ENCODE measurements at places on chromosomes 5 and 9.

GRCh38 chr5:637581-638450 lies 25.7 kb downstream of the CEP72 start:
- DNase-seq = no peak

DNA sequence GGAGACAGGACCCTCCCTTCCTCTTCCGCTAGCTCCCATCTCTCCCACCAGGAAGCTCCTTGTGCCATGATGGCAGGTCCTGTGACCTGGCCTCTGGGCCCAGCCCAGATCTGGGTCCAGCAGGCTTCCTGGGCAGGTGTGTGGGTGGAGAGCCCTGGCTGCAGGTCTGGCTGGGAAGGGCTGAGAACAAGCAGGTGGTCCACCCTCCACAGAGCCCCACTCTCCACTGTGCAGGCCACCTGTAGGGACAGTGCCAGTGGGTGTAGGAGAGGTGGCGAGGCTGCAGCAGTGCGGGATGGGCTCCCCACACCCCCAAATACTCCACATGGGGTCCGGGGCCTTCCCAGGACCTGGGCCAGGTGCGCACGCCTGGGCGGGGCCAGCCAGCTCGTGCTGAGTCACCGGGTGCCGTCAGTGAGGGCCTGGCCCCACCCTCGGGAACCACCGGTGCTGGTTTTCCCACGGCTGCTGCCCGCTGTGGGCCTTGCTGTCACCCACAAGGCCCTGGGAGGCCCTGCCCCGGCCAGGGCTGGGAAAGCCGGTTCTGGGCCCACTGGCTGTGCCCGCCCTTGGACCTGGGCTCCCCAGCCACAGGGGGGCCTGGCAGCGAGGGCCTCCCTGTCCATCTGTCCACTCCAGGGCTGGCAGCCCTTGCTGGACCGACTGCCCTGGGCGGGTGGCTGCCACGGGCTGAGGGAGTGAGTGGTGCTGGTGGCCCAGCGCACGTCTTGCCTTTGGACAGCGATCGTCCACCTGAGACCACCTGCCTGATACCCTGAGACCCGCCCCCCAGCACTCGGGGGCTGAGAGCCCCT lies 9.3 kb upstream of the NRARP start:
- DNase-seq = no peak

DNA sequence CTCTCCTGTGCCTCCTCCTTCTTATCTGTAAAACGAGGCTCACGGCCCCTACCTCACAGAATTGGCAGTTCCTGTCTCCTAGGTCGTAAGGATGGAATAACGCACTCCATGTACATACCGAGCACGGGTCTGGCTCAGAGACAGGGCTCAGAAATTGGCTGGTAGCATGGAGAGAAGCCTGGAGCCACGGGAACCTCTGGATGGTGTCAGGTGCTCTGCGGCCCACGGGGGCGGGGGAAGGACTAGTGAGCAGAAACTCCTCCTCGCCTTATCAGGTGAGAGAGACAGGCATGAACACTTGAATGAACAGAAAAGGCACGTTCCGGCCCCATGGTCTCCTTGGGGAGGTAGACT lies 15.4 kb upstream of the C5orf47 start:
- DNase-seq = no peak

DNA sequence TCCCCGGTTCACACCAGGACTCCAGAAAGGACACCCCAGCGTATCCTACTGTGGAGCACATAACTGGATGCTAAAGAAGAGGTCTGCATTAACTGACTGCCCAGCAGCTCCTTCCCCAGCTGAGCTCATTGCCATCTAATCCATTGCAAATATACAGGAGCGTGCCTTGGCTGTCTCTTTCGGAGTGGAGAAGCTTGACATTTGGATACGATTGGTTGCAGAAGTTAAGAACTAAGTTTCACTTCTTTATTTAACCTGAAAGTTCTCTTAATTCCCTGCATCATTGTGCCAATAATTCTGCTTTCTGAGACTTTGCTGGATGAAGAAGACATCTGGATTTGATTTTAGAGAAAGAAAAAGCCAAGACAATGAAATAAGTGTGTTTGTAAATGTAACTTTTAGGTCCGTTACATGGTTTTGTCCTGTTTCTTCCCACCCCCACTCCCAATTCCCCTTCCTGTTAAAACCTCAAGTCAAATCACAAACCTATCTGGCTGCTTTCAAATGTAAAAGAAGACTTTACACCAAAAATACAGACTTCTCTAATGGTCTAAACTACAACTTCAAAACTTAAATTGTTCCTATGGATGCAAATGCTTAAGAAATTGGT lies 33.9 kb downstream of the TAS2R1 start:
- no peak for DNase-seq

DNA sequence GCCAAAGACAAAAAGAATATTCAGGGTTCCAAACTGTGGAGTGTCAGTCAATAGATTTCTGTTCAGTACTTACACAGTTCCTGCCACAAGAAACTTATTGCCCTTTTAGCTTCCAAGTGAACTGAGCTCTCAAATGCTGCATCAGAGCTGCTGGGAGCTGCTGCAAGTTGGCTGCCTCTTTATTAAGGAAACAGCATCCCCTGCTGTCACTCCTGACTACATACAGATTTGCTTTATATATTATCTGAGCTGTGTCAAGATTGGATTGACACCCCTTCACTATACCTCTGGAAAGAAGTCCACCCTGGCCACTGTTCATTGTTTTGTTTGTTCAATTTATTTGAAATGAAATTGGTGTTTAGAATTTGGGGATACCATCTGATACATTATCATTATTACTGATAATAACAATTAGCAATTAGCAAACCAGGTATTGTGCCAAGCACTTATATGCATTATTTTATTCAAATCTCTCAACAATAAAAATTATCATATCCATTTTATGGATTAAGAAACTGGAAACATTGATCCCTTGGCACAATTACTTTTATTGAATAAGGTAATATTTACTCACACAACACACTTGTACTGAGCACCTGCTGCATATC lies 16.4 kb upstream of the C5orf58 start:
- no peak for DNase-seq

DNA sequence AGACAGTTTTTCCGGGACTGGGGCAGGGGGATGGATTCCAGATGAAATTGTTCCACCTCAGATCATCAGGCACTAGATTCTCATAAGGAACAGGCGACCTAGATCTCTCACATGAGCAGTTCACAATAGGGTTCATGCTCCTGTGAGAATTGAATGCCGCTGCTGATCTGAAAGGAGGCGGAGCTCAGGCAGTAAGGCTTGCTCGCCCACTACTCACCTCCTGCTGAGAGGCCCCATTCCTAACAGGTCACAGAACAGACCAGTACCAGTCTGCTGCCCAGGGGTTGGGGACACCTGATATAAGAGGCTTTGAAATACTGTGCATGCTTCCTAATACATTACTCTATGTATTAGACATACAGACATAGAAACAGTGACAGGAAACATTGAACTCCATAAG lies 41.1 kb downstream of the PTPRD start:
- no peak for DNase-seq

DNA sequence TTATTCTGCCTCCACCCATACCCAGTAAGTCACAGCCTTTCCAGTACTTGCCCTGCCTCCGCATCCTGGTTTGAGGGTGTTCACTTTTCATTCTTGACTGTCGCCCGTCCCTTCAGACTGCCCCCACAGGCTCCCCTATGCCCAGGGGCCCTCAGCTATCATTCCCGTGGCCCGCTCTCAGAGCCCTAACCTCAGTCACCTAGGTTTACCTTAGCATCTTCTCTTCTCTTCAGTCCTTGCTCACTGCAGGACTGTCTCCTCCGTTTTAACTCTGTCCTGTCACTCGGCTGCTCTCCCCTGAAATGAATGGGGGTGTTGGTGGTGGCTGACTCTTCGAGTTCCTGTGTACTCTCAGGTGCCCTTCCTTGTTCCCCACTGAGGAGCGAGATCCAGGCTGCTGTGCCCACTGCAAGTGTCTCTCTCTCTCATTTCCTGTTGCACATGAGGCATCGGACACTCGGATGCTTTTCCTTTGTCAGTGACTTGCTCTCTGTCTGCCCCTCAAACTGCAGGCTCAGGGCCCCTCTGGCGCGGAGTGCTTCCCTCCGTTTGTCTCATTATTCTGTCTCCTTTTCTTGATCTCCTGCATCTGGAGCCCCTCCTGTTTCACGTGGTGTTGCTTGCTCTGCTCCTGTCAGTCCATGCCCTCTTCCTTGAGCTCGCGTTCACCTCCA lies 89.8 kb downstream of the CACNA1B start:
- no peak for DNase-seq

GRCh38 chr9:101572316-101572715 lies 22.5 kb downstream of the PPP3R2 start:
- no peak for DNase-seq

- no peak for DNase-seq
These were observed 497 bp downstream of the NSA2 start for GRCh38 chr5:74767579-74767913.

DNA sequence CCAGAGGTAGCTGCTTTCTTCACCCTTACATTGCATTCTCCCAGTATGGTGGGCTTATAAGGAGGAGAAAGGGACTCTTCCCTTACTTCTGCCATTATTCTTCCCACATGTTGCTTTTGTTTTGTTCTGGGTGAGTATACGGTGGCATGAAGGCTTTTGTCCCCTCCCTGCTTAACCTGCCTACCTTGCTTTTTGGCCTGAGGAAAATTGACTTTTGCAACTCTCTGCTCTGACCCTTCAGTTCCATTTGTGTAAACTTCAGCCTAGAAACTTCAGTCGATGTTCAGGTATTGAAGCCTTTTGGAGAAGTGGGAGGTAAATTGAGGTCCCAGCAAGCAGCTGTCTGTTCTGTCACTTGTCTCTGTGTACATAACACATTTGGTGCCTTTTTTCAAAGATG lies 110.2 kb downstream of the PCSK1 start:
- DNase-seq = no peak

DNA sequence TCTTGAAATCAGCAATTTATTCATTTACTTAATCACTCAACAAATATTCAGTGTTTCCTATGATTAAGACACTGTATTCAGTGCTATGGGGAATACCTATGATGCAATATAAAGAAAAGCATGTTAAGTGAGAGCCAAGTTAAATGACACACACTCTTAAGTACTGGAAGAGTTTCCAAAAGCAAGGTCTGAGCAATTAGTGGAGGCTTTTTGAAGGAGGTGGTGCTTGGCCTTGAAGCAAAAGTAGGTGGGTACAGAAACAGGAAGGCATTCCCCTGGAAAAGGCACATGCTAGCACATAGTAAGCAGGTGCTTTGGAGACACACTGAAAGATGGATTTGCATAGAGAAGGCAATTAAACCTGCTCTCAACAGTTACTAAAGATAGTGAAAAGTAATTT lies 4.0 kb downstream of the TSLP start:
- DNase-seq = no peak

- no peak for DNase-seq
These were observed 24.7 kb downstream of the DNAJA1 start for GRCh38 chr9:33049680-33050361.

- no peak for DNase-seq
These were observed 2.9 kb upstream of the NPDC1 start for GRCh38 chr9:137048655-137049543.

GRCh38 chr5:36631154-36631553 lies 24.7 kb downstream of the SLC1A3 start:
- DNase-seq = no peak

DNA sequence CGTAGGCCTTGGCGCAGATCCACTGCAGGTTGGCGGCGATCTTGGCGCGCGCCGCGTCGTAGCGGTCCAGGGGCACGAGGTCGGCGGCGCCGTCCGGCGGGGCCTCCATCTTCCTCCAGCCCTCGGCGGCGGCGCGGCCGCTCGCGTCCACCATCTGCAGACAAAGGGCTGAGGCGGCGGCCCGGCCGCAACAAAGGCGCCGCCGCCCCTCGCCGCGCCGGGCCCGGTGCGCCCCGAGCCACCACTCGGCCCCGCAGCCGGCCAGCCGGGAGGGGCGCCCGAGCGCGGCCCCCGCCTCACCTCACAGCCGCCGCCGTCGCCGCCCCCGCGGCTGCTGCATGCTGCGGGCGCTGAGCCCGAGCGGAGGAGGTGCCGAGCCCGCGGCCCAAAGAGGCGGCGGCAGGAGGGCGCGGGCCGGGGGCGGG lies 328 bp downstream of the CAMSAP1 start:
- peak; percentile 31 for DNase-seq

- no peak for DNase-seq
These were observed 98.5 kb upstream of the LMX1B start for GRCh38 chr9:126515001-126515872.

GRCh38 chr9:110825950-110826349 lies 157.4 kb downstream of the MUSK start:
- DNase-seq = no peak

- no peak for DNase-seq
These were observed 274.2 kb upstream of the KLF9 start for GRCh38 chr9:70688704-70689103.

DNA sequence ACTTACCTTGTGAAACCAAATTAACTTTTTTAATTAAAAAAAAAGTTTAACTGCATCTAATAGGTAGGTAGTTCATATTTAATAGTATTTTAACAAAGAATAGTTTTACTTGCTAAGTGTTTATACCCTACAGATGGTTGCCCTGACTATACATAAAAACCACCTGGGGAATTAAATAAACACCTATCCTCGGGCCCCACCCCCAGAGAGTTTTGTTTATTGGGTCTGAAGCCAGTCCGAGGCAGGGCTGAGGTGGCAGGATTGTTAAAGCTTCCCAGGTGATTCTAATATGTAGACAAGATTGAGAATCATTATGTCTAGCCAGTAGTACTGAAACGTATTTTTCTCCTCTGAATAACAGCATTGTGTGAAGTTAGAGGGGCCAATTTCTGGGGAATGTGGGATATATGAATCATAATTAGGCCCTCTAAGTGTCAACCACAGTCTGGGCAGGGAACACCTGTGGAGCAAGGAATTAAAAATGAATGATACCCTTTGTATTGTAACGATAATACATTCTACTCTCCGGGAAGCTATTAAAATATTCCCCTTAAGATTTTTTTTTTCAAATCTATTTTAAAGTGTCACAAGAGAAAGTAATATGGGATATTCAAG lies 5.6 kb upstream of the PAM start:
- DNase-seq = no peak

DNA sequence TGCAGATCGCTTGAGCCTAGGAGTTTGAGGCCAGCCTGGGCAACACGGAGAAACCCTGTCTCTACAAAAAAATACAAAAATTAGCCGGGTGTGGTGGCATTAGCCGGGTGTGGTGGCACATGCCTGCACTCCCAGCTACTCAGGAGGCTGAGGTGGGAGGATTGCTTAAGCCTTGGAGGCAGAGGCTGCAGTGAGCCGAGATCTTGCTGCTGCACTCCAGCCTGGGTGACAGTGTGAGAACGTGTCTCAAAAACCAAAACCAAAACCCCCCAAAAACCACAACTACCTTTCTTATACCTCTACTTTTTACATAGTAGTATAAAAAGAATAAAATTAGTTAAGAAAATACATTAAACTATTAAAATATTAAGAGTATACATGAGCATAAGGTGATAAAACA lies 121.2 kb downstream of the RAPGEF6 start:
- DNase-seq = no peak
